ENCODE measurements at places on chromosomes 7 and 10. TPM values are rescaled to one million over a fixed set of nuclear protein-coding genes. Genes with fewer than 3 reads are reported as not detected.

PRXL2A gene
- polyA plus RNA-seq: 46.0 TPM

CRTAC1 gene
- polyA plus RNA-seq: 0.22 TPM

HABP2 gene
- polyA plus RNA-seq: 0.51 TPM

GRCh38 chr10:55631071-55631654 is 729.9 kb downstream of the ZWINT start:
- peak; percentile 47 for DNase-seq

- DNase-seq: no peak
Observed at GRCh38 chr10:74746813-74747212, 79.6 kb upstream of the KAT6B start.

SLC37A3 gene
- polyA plus RNA-seq: 7.3 TPM

GRCh38 chr7:7653593-7654187 is 13.1 kb downstream of the UMAD1 start:
- no peak for DNase-seq

DNA sequence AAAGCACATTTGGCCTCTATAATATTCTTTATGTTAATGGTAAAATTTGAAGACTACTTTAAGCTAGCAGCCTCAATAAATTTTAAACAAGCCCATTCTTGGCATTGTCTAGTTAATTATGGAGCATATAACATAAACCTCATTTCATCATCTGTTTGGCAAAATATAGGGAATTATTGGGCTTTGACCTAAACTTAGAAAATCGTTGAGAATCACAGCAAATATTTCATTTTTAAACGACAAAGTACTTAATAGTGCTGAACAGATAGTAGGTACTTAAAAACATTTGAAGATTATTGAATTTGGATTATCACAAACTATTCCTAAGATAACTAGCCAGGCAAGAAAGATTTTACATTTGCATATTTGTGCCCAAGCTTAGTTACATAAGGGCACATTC is 73.4 kb downstream of the AGMO start:
- DNase-seq: no peak

GRCh38 chr7:116197360-116197759 is 13.0 kb upstream of the TES start:
- no peak for DNase-seq

DNA sequence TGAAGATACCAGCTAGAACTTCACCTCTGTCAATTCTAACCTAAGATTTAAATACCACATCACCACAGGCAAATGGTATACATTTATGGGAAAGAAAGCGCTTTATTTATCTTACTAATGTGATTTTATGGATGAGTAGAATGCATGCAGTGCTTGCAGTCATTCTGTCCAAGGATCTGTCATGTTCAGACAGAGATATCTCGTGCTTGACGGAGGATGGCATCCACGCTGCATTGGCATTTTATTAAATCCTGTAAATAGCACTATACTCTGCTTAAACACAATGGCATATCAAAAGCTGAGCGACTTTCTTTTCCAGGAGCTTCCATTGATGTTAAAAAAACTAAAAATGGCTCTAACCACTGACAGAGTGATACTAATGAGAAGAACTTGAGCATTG is 133.7 kb upstream of the CAV2 start:
- no peak for DNase-seq

FKBP14 gene
- 6.1 TPM for polyA plus RNA-seq

- DNase-seq: no peak
Observed at GRCh38 chr10:34506786-34507185, 308.3 kb downstream of the PARD3 start.

GRCh38 chr10:79378647-79379511 is 31.6 kb downstream of the PPIF start:
- no peak for DNase-seq

DNA sequence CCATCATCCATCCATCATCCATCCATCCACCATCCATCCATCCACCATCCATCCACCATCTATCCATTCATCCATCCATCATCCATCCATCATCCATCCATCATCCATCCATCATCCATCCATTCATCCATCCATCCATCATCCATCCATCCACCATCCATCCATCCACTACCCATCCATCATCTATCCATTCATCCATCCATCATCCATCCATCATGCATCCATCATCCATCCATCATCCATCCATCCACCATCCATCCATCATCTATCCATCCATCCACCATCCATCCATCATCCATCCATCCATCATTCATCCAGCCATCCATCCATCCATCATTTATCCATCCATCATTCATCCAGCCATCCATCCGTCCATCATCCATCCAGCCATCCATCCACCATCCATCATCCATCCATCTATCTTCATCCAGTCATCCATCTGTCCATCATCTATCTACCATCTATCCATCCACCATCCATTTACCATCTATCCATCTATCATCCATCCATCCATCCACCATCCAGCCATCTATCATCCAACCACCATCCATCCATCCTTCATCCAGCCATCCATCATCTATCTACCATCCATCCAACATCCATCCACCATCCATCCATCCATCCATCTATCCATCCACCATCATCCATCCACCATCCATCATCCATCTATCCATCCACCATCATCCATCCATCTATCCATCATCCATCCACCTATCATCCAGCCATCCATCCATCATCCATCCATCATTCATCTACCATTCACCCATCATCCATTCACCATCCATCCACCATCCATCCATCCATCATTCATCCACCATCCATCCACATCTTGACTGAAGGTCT is 153.8 kb downstream of the SH3PXD2A start:
- no peak for DNase-seq

DNA sequence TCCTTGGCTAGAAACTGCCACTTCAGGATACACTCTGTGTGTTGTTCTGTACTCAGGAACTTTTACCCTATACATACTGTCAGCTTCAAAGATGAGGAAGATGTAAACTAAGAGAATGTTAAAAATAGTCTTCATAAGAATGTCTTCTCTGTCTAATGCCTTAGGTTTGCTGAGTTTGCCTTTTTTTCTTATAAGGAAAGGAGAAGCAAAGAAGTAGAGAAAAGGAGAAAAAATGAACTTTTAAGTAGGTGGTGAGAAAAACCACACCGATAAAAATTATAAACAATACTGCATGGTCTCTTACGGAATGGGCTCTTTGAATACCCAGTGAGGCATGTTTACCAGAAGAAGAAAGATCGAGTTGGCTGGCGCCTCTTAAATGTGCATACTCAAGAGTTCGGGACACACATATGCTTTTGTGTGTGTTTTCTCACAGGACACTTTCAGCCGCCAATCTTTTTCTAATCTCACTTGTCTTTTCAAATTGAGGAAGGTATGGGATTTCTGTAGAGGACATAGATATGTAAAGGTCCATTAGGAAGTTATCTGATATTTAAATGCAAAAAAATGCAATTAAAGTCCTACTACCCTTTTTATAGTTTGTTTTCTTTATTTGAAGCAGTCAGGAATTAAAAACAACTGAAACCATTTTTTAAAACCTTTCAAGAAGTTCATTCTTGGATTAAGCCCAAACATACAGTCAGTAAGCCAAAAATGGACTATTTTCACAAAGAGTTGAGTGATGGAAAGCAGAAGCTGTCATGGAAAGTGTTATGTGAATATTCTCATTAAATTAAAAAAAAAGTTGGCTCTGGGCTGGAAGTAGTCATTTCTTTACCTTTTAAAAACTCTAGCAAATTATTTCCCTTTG is 100.6 kb upstream of the MDFIC start:
- DNase-seq: no peak

DNA sequence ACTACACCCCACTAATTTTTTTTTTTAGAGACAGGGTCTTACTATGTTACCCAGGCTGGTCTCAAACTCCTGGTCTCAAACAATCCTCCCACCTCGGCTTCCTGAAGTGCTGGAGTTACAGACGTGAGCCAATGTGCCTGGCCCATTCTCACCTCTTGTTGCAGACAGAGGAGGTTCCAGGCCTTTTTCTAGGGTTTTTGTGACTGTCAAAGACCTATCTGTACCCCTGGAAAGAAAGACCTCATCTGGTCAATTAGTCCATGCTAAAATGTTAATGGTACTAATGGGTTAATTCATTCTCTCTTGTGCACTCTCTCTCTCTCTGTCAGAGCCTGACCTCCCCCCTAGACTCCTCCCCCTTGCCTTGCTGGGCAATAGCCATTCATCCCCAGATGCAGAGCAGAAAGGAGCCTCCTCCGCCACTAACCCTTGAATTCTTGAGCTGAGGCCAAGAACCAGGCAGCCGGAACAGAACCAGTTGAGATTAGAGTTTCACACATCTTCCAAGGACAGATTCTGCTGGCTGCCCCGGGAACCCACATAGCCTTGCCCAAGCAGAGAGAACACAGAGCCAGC is 209.7 kb downstream of the SKIDA1 start:
- peak; percentile 89 for DNase-seq

- DNase-seq: no peak
Observed at GRCh38 chr10:31778627-31779026, 150.0 kb downstream of the ARHGAP12 start.

- DNase-seq: no peak
Observed at GRCh38 chr10:48773580-48773979, 88.9 kb downstream of the WDFY4 start.

- no peak for DNase-seq
Observed at GRCh38 chr7:2474813-2475677, 1.2 kb downstream of the GRIFIN start.

DNA sequence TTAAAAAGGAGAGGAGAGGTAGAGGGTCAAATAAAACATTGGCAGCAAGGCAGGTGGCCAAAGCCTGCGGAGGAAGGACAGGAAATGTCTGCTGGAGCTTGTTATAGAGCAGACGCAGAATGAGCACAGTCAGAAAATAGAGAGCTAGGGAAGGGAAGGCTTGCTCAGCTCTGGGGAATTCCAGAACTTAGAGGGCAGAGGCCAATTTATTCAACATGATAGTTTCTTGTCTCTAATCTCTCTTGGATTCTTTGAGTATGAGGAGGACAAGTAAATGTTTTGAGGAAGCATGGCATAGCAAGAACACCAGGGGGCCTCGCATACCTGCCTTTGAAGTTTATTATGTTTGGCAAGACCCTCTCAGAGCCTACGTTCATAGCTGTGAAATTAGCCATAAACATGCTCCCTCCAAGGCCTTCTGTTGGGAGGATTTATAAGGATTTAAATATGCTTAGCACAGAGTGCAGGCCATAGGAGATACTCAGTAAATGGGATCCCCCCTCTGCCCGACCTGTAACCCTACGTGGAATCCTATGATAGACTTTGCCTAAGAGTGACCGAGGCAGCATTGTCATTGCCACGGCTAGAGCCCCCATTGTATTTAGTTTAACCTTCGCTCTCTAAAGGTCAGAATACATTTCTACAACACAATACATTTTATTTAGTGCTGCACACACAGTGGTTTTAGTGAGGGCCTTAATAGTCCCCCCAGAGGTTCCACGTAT is 293.9 kb downstream of the CCDC3 start:
- no peak for DNase-seq

DNA sequence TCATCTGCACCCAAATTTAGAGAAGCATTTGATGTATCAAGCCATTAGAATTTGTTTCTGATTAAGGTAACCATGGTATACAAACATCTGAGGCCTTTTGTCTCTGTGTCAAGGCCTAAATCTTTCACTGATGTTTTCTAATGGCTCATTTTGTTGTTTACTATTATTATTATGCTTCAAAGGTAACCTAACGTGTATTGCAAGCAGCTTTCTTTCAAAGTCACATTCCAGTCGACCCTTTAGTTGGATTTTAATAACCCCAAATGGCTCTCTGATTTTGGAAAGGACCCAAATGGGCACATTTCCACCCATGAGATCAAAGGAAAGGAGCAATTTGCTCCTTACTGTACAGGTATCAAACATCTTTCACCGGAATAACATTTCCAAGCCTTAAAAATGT is 46.7 kb upstream of the WNT16 start:
- no peak for DNase-seq

DNA sequence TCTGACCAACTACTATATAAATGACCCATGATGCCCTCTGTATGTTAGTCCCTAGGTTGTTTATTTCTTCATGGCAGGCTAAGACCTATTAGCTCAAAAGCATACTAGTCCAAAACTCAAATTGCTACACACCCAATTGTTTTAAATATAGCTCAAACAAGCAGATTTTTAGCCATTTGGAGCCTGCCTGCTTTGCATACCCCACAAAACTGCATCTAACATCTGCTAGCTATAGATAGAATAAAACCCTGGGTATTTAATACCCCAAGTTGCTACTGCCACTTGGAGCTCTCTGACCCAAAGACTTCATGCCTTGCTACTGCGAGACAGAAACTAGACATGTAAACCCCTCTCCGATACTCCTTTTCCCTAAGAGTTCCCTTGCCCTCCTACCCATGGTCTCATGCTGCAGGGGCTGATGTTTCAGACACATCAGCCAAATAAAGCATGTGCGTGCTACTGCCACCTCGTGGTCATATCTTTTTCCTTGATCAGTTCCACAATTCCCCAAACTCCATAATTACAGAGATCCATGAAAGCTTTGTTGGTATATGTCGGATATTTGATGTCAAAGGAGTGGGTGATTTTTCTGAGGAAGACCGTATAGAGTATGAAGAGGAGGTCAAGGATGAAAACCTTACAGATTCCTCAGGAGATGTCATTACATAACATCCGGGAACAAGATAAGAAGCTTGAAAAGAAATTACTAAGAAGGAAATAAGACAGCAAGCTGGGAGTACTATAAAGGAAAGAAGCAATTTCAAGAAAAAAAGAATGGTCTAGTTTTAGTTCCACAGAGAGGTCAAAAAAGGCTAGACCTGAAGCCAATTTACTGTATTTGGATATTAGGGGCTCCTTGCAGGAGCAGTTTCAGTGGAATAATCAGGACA is 386.6 kb downstream of the SH2D4B start:
- no peak for DNase-seq

NODAL gene
- not detected for polyA plus RNA-seq

DNA sequence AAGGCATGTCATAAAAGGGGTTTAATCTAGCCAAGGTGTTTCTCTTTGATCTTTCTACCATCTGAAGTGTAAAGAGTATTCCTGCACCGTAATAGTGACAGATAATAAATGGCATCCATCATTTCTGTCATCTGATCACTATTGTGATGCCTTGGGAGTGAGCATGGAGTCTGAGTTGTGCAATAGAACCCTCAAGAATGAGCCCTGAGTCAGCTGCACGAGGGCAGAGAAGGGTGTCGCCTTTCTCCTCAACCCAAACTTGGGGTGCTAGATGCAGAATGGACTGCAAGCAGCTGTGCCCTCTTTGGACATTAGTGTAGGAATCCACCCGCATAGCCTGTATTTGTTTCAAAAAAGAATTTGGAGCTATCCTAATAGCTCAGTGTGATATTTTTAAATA is 115.2 kb downstream of the ZNF37A start:
- no peak for DNase-seq

DNA sequence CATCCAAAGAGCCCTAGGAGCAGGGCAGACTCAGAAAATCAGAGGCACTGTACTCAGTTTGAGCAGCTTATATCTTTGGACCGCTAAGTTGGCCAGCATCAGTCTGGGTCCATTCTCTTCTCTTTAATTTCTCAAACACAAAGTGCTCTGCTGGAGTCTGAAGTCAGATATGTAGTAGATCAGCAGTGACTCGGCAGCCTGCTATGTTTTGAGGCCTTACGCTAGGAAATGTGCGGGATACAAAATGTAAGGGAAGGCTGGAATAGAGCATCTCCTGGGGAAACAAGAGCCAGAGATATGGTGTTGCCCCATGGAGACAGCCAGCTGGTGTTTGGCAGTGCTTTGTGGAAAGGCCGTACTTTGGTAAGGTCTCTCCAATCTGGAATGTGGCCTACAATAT is 60.6 kb upstream of the VKORC1L1 start:
- DNase-seq: no peak

SP8 gene
- not detected for polyA plus RNA-seq

- no peak for DNase-seq
Observed at GRCh38 chr10:75475460-75476182, 44.2 kb downstream of the LRMDA start.

Data from heart right ventricle (tissue), 16 donors.